ENCODE measurements at places on chromosomes 5 and 9.

DNA sequence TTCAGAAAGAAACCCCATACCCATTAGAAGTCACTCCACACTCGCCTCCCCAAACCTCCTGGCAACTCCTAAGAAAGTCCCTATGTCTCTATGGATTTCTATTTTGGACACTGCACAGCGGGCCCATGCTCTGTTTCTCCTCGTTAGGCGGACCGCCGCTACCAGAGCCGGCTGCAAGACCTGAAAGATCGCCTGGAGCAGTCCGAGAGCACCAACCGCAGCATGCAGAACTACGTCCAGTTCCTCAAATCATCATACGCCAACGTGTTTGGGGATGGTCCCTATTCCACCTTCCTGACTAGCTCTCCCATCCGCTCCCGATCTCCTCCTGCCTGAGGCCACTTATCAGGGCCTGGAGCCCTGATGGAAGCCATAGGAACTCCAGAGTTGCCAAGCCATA lies 4.6 kb upstream of the GLE1 start:
- no peak for DNase-seq

DNA sequence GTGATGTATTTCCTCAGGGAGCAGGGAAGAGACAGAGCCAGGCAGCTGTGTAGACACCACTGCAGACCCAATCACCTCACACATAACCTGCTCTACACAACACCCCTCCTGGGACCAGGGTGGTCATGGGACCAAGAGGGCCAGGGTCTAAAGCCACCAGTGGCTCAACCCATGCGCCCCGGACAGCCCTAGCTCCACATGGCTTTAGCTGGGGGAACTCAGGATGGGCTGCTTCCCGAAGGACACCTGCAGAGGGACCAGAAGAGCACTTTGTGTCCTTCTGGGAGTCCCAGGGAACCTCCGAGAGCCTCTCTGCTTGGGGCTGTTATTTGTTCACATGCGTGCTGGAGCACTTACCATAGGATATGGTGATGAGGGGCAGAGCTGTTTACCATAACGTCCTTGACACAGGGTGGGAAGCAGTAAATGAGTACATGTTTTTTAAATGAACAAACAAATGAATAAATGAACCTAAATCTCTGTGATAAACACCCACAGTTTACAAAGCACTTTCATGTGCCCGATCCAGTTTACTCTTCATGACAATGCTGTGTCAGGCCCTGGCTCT lies 12.3 kb downstream of the SEPTIN8 start:
- no peak for DNase-seq

DNA sequence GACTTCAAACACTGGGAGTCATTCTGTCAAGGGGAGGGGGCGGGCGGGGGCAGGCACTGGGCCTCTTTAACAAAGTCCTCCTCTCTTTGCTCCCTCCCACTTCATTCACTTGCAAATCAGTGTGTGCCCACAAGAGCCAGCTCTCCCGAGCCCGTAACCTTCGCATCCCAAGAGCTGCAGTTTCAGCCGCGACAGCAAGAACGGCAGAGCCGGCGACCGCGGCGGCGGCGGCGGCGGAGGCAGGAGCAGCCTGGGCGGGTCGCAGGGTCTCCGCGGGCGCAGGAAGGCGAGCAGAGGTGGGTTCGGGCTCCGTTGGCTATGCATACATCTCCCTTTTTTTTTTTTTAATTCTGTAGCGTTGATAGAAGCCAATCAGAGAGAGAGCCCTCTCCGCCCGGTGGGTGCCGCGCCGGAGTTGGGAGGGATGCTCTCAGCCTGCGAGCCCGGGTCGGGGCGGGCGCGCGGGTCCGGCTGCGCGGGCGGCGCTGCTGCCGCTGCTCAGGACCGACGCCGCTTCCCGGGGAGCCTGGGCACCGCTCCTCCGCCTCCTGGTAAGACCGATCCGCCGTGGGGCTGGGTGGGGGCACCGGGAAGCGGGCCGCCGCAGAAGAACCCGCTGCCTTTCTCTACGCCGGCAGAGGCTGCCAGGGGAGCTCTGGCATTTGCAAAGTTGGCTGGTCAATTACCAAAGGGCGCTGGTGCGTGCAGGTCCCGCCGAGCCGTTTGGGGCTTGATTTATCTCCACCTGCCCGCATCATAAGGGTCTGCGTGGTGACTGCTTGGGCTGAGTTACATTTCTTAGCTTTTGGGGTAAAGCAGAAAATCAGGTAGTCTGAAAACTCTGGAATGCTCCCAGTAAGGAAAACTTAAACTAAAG lies at the start of gene CDH6:
Gene CDH6, plus strand, starts transcription at position 96 of the 877 bp plus-strand sequence. CDS start 73,788 bp downstream, outside the sequence.
- DNase-seq, result no peak

DNA sequence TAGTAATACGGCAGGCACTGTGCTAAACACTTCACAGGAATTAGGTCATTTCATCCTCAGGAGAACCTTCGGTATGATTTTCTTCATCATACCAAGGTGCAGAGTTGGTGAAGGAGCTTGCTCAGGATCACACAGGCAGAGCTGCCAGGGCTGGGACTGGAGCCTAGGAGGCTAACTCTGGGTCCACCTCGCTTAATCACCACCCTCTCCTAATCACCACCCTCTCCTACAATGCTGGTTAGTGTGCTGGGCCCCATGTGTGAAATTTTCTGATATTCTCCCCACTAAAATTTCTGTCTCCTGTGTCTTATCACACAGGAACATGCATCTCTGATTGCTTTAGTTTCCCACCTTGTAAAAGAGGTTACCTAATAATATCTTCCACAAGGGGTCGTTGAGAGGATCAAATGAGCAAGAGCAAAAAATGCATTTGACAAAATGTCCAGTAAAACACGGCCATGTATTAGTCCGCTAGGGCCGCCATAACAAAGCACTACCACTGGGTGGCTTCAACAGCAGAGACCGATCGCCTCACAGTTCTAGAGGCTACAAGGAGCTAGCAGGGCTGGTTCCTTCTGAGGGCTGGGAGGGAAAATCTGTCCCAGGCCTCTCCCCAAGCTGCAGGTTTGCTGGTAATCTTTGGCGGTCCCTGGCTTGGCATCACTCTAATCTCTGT lies 128.2 kb upstream of the NFIB start:
- no peak for DNase-seq

DNA sequence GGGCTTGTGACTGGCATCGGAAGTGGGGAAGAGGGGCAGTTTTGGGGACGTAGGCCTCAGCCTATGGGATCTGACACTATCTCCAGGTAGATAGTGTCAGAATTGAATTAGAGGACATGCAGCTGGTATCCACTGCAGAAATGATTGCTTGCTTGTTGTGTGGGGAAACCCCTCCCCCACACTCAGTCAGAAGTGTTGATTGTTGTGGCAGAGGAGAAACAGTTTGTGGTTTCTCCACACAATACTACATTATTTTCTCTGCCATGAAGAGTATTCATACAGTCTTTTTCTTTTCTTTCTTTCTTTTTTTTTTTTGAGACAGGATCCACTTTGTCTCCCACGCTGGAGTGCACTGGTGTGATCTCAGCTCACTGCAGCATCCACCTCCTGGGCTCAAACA lies 113.9 kb downstream of the ARRDC3 start:
- peak; percentile 49 for DNase-seq

GRCh38 chr9:123020796-123021195 lies 12.7 kb upstream of the GPR21 start:
- DNase-seq, result no peak

- no peak for DNase-seq
Measured at GRCh38 chr9:136401173-136401922, 1.4 kb upstream of the SNAPC4 start.

- DNase-seq, result no peak
Measured at GRCh38 chr9:20353524-20353923, 268.8 kb downstream of the MLLT3 start.

- peak; percentile 65 for DNase-seq
Measured at GRCh38 chr5:180832638-180833068, 28.4 kb downstream of the ZFP62 start.

DNA sequence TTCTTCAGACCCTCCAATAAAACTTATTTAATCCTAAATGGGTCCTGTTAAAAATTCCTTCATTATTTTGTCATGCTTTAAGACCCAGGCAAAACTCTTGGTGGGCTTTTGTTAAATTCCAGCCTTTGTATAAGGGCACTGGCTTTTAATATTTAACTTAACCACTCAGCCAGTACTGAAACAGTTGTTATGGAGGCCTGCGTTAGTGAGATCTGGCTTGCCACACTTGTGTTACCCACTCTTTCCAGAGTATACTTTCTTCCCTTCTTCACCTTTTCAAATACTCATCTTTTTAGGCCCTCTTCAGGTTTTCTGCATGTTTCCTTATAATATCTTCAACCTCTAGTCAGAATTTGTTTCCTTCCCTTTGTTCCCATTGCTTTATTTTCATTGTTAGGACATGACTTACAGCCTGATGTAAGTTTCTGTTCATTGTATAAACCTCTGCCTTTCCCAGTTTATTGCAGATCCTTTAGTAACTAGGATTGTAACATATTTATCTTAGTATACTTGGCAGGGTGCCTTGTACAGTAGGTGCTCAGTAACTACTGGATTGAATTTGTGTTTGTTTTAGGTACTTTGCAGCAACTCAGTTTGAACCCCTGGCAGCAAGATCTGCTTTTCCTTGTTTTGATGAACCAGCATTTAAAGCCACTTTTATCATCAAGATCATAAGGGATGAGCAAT lies 48.8 kb downstream of the LNPEP start:
- no peak for DNase-seq

DNA sequence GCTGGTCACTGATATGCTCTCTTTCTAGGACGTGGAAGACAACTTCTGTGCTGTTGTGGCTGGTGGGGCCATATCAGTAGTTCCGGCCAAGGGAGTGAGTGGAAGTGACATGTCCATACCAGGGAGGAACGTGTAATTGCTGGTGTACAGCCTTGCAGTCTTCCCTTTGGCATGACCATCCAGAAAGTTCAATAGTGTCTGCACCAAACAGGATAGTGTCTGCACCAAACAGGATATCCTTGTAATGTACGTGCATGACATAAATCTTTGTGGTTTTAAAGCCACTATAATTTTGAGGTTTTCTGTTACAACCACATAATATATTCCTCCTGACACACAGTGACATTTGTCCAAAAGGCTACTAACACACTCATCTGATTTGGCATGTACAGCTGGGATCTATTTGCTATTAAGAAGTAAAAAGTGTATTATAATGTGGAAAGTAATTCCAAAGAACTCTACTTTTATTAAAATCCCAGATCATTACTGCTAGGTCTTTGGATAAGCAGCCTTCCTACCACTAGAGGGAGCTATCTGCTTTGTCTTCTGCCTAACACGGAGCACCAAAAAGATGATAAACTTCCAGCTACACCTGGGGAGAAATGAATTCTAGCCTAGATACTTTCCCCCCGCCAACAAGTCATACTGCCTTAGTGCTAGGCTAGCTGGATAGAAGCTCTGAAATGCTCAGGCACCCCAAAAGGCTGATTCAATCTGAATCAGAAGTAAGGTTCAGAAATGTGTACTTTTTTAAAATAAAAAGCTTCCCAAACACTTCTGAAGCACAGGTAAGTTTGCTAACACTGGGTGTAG lies 52.7 kb downstream of the RNF145 start:
- peak; percentile 53 for DNase-seq

DNA sequence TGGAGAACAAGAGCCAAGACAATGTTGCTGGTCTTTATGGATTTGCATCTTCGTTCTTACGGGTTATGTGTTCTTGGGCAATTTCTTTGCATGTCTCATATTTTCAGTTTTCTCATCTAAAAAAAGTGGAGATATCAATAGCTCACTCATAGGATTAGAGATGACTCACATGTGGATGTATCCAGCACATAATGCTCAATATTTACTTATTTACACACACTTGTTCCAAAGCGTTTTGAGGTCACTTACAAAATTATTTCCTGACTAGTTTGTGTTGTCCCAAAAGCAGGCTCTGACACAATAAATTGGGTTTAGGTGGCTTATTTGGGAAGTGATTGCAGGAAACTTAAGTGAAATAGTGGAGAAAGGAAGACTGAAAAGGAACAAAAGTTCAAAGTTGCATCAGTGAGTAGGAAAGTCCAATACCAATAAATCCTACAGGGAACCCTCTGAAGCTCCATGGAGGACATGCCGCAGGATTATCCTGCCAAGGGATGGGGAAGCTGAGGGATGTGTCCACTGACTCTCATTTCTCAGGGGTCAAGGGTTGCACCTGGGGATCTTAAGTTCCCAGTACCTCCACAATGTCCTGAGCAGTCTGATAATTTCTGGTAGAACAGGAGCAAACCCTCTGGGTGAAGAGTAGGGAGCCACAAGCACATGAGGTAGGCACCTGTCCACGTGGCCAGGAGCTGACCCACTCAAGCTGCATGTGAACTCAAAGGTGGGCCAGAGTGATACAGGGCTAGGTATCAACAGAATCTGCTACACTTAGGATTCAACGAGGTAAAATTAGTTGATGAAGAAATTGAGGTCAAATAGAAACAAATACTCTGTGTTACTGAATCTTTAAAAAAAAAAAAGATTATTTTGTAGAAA lies 37.4 kb upstream of the SLC44A1 start:
- DNase-seq, result no peak

DNA sequence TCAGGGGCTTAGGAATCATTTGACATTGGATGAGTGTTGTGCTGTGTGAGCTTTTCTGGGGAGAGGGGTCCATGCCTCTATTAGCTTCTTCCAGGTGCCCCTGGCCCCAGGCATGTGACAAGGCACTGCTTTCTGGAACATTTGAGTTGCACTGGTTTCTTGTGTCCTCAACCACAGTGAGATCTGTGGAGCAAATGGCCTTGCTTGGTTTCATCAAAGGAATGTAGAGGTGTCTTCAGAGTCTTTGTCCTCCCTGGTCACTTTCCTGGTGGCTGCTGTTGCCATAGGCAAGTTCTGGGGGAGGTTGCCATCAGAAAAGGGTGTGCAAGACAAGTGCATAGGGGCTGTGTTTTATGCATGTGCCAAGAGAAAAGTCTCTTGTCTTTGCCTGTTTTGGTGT lies 157.5 kb downstream of the MACROH2A1 start:
- DNase-seq, result no peak

GRCh38 chr5:28523888-28524635 lies 1485.7 kb upstream of the CDH9 start:
- no peak for DNase-seq

DNA sequence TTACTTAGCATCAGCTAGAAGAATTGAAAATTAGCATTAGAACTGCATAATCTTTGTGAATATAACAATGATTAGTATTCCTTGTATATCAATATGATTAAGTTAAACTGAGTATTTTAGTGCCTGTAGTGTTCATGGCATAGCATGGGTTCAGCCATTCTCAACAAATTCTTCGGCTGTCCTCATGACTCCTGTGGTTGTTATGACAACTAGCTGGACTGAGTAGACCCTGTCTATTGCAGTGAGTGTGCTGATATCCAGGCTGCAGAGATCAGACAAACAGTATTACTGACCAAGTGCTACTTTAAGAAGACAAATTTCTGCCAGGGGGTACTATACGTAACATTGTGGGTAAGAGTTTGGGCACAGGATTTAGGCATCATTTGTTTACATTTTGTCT lies 125.9 kb downstream of the NUDT12 start:
- DNase-seq, result no peak

- DNase-seq, result no peak
Measured at GRCh38 chr5:82662340-82662739, 384.2 kb upstream of the RPS23 start.

Measured in CD4-positive, alpha-beta T cell treated with Interleukin-17A for 4 hours (primary cell).